ENCODE measurements at places on chromosomes 1 and 21.

DNA sequence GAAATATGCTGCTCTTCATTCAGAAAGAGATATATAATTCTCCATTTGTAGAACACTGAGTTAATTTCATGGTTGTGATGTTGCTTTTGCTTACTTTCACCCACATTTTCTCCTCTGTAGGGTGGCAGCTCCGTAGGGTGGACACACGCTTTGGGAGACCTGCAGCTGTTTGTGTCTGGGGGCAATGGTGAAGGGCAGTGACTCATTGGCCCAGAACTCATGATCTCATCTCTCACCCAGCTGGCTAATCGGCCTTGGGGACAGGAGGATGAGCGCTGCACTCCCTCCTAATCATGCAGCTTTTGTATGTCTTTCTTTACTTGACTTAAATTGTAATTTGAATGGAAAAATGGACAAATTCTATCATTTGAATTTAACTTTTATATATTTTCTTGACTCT lies 9.6 kb downstream of the DISC1 start:
- DNase-seq, result no peak

DNA sequence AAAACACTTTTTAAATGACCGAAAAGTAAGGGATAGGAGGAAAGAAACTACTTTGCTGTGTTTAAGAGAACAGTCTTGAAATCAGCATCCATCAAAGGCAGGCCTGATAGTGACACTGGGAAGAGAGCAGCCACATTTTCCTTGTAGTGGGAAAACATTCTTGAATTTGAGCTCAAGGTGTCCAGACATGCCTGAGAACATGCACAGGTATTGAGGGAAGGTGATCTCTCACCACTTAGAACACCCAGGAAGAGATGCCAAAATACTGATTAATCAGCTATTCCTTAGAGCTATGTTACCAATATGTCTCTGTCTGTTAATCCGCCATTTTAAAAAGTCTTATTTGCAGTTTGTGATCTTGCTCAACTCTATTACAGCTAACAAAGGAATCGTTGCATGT lies 25.9 kb downstream of the IL12RB2 start:
- no peak for DNase-seq

GRCh38 chr1:2132222-2133038 lies 62.1 kb downstream of the FAAP20 start:
- DNase-seq, result no peak

- DNase-seq, result no peak
Observed at GRCh38 chr1:67135354-67135753, 584 bp upstream of the C1orf141 start.

DNA sequence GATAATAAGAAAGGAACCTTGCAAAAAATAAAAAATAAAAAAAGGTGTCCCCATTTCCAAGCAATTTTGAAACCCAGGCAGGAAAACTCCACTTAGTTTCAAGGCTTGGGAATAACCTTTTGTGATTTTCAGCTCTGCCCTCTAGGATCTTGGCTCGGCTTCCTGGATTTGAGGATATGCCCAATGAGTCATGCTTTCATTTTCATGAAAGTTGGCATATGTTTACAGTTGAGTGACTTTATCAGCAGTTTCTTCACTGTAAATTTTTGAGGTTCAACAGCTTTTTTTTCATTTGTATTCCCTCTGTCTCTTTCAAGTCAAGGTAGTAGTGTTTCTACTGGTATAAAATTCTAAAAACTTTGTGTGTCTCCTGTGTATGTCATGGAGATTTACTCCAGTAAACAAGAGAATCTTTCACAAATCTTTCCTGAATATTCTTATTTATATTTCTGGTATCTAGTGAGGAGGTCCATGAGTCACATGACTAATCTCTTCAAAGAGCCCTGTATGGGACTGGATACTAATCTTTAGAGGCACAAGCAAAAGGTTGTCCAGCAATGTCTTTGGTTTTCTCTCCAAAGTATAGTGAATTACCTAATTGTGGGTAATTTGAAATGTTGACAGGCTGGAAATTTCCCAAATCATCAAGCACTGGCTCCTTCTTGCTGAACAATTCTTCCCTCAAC lies 335.3 kb downstream of the BRINP2 start:
- DNase-seq, result no peak

- DNase-seq, result no peak
Observed at GRCh38 chr1:41379738-41380130, 18.5 kb downstream of the FOXO6 start.

DNA sequence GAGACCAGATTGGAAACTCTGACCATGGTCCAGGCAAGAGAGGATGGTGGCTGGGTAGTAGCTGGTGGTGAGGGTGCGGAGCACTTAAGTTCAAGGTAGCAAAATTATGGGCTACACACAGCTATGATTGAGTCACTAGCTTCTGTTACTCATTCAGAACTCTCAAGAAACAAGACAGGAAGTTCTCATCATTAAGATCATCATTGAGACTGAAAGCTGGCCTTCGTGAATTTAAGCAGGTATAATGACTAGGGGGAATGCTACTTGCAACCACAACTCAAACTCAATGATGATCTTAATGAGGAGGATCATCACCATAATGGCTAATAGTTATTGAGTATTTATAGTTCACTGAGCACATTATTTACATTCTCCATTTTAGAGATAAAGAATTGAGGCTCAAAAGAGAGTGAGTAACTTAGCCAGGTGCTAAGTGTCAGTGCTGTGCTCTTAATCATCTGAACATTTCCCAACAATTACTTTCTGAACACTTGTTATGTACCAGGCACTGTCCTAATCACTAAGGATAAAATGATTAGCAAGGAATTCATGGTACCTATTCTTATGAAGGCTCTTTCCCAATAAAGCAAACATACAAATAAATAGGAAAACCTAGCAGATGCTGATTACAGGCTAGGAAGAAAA lies 286.3 kb upstream of the C1orf105 start:
- no peak for DNase-seq

GRCh38 chr1:24555591-24556413 lies at the start of gene NCMAP:
Gene NCMAP (plus strand): TSS chr1:24556087. CDS start chr1:24595431, 39,344 bp downstream.
- no peak for DNase-seq

DNA sequence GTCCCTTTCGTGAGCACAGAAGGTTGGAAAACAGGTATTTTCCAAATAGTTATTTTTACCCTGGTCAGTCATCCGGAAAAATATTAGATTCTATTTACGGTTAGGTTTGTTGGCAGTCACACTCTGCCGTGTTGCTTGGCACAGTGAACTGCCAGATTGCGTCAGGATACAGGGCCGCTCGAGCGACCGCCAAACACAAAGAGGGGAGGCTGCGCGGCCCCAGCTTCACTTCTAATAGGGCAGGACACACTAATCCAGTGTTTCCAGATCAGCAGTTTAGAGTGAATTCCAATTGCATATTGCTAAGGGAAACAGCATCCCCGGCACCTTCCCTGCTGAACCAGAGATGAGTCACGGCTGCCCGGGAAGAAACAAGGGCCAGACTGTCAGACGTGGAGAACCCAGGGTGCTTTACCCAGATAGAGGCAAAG lies 22.9 kb downstream of the UMODL1 start:
- no peak for DNase-seq

GRCh38 chr1:43671626-43672330 lies 21.8 kb downstream of the KDM4A start:
- no peak for DNase-seq

- no peak for DNase-seq
Observed at GRCh38 chr21:25573409-25574206, 33.7 kb downstream of the MRPL39 start.

GRCh38 chr1:36321119-36321951 lies 2.1 kb downstream of the EVA1B start:
- DNase-seq, result peak; percentile 49

DNA sequence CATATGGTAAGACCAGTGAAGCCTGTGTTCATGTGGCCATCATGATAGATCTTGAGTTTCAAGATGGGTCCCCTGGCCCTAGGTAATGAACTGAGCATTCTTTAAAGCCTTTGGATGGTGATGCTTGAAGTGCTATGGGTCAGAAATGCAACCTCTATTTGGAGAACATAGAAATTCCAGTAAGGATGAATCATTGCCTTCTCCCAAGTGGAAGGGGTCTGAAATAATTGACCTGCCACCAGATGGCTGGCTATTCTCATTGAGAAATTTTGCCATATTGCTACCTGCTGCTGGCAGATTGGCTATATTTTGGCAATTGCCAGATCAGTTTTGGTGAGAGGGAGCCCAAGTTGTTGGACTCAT lies 739 bp upstream of the IFI6 start:
- DNase-seq, result no peak

- no peak for DNase-seq
Observed at GRCh38 chr1:8408151-8408839, 90.4 kb downstream of the SLC45A1 start.

DNA sequence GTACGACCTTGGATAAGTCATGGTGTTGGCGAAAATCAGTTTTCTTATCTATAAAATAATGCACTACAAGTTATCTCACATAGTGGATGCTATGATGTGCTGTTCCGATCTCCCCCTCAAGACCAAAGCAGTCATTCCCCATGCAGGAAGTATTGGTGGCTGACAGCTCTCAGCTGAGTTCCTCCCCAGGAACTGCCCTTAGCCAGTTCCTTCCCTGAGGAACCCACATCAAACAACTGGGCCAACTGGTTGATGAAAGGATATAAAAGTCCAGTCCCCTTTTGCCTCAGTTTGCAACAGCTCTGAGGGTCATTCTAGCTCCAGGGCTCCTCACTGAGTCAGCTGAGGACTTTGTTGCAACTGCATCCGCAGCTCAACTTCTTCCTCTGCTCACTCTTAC lies 16.1 kb upstream of the SLAMF1 start:
- DNase-seq, result no peak
